Keratinocyte (primary cell): ENCODE measurements at places on chromosomes 12 and 14. TPM values are rescaled to one million over a fixed set of nuclear protein-coding genes. Genes with fewer than 3 reads are reported as not detected.

GRCh38 chr12:26153421-26154154 is 28.8 kb upstream of the BHLHE41 start:
- H3K4me1 ChIP-seq: peaks cover 25% of the 10 kb centered on the region
- peak overlapping the region; percentile 69 for H3K27ac ChIP-seq
- peak; percentile 17 for DNase-seq
- H3K4me3 ChIP-seq: no peak overlapping the region

- DNase-seq: no peak
- no peak overlapping the region for H3K27ac ChIP-seq
- H3K4me1 ChIP-seq: no peaks in the 10 kb centered on the region
- peaks cover 9% of the 10 kb centered on the region for H3K27me3 ChIP-seq
- H3K4me3 ChIP-seq: no peak overlapping the region
These were observed 2.8 kb upstream of the CD4 start for GRCh38 chr12:6786416-6787094.

GRCh38 chr12:103012884-103013283 is 55.4 kb downstream of the ASCL1 start:
- no peaks in the 10 kb centered on the region for H3K27me3 ChIP-seq
- no peak for DNase-seq
- H3K4me3 ChIP-seq: no peak overlapping the region
- H3K27ac ChIP-seq: no peak overlapping the region
- H3K36me3 ChIP-seq: no peaks in the 10 kb centered on the region
- no peaks in the 10 kb centered on the region for H3K4me1 ChIP-seq

DRAM1 gene
- polyA plus RNA-seq: 20.8 to 21.7 TPM (median 20.9 TPM) in 3 replicates

DNA sequence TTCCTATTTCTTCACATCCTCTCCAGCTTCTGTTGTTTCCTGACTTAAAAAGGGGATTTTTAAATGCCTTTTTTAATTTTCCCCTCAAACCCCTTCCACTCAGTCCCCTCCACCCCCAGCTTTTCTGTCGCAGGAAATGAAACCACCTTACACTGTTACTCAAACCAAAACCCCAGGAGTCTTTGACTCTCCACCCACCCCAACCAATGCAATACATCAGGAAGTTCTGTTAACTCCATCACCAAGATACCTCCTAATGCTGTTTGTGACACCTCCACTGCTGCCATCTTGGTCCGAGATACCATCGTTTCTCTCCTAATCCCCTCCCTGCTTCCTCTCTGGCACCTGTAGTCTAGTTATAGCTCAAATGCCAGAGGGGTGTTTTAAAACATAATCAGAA is 25.4 kb upstream of the CPM start:
- H3K4me3 ChIP-seq: no peak overlapping the region
- H3K27ac ChIP-seq: no peak overlapping the region
- DNase-seq: no peak
- H3K36me3 ChIP-seq: no peaks in the 10 kb centered on the region

- peak overlapping the region; percentile 83 for H3K27ac ChIP-seq
- DNase-seq: peak; percentile 69
- no peaks in the 10 kb centered on the region for H3K27me3 ChIP-seq
- H3K36me3 ChIP-seq: no peaks in the 10 kb centered on the region
- H3K4me1 ChIP-seq: peaks cover 31% of the 10 kb centered on the region
These were observed 333.9 kb downstream of the ZFP36L1 start for GRCh38 chr14:68458840-68459469.
